A673 (cell line): ENCODE measurements at places on chromosomes 7 and 10.

DNA sequence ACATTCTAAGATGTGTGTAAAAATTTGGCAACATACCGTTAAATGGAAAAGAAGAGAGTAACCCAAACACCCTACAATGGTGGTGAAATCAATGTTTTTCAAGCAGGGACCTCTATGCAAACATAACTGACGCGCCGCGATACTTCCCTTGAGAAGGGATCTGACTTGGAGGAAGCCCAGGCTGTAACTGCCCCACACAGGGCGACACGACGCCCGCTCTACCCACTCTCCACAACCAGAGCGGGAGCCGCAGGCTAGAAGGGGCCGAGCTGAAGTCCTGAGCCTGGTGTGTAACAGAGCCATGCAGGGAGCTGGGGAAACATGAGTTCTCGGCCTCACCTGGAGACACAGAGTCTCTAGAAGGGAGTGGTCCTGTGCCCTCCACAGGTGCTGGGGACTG, 120.2 kb downstream of the FAM53B start:
- no peak for DNase-seq

GRCh38 chr7:121198502-121198901, 130.3 kb upstream of the WNT16 start:
- no peak for DNase-seq

GRCh38 chr10:48982584-48982983, 42.9 kb upstream of the LRRC18 start:
- DNase-seq, result no peak

- no peak for DNase-seq
These were observed 191.1 kb downstream of the SKAP2 start for GRCh38 chr7:26673271-26673670.
